GM12878 (cell line): ENCODE measurements at places on chromosomes 16 and 17. TPM values are rescaled to one million over a fixed set of nuclear protein-coding genes. Genes with fewer than 3 reads are reported as not detected.

NEUROD2 gene
- not detected in 2 replicates for total RNA-seq

EME1 gene
- 16.8 and 20.8 TPM in 2 replicates for total RNA-seq

SRL gene
- not detected in 2 replicates for total RNA-seq

MBTD1 gene
- total RNA-seq, result 9.8 and 10.5 TPM in 2 replicates

TPPP3 gene
- total RNA-seq, result not detected in 2 replicates
